ENCODE measurements at places on chromosomes 7 and 10.

- peak; percentile 39 for DNase-seq
These were observed 57.0 kb downstream of the ICA1 start for GRCh38 chr7:8205031-8205387.

GRCh38 chr10:71312811-71313789, 6.0 kb upstream of the SLC29A3 start:
- peak; percentile 77 for DNase-seq

GRCh38 chr10:119505131-119505551, 37.4 kb downstream of the RGS10 start:
- DNase-seq: peak; percentile 44

DNA sequence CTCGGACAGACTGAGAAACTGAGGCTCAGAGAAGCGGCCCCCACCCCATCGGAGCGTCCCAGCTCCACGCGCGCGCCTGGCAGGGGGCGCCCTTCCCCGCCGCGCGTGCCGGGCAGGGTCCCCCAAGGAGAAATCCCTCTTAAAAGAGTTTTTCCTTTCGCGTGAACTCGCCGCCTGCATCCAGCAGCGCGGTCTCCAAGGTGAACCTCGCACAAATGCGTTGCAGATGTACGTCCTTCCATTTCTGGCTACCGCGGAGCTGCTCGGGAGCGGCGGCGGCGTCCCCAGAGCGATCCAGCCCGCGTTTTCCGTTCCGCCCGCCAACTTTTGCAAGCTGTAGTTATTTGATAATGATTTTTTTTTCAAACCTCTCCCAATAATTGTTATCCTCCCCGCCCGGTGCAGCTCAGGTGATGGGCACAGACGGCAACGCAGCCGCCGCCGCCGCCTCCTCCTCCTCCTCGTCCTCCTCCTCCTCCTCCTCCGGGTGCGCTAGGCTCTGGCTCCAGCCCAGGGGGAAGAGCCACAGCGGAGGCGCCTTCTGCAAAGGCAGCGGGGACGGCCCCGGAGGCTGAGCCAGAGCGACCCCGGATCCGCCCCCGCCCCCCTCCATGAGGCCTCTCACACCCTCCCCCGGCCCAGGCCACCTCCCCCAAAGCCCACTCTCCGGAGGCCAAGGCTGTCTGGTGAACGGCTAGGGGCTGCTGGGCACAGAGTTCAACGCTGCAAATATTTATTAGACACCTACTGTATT, 74.0 kb upstream of the CUX1 start:
- DNase-seq: peak; percentile 52

DNA sequence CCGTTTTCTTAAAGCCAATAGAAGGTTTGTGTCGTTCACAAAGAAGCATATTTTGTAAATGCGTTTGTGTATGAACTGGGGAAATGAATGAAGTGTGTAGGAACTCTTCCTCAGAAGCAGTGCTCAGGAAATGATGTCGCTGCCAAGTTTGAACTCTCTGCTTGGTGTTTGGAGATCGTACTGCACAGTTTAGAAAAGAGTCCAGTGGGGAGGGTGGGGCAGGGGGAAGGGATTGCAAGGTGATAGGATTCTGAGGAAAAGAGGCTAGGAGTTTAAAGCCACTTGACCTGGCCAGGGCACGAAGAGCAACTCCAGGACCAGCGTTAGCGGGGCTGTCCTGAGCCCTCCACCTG, 122.2 kb downstream of the CUBN start:
- DNase-seq: no peak

- no peak for DNase-seq
These were observed 434.4 kb downstream of the TCERG1L start for GRCh38 chr10:130877126-130877525.

GRCh38 chr7:54888734-54889082, 129.7 kb upstream of the SEC61G start:
- DNase-seq: no peak

- DNase-seq: no peak
These were observed 130.4 kb upstream of the GDF10 start for GRCh38 chr10:47169581-47169980.

- peak; percentile 51 for DNase-seq
These were observed 14.0 kb downstream of the LRGUK start for GRCh38 chr7:134140889-134141867.

DNA sequence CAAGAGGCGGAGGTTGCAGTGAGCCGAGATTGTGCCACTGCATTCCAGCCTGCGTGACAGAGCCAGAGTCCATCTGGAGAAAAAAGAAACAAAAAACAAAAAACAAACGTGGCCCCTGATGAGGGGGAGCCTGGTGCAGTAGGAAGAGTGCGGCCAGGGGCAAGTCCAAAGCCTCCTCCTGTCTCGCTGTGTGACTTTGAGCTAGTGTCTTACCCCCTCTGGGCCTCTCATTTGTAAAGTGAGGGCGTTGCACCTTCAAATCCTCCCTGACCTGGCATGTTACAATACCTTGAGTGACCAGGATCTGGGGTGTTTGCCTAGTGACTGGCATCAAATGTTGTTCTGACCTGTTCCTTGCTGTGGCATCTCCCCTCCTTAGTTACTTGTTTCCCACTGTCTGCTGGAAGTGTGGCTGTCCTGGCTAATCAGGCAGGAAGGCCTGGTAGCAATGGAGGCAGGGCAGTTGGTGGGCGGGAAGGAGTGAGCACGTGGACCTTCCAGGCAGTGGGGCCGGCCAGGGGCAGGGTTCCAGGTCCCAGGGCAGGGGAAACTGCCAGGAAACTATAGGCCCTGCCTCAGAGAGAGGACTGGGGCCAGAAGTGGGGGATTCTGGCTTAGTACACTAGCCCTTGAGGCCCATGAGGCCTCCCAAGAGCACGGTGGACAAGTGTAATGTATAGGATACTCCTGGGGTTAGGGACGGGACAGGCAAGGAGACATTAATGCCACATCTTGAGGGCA, 24.5 kb upstream of the GOLGA7B start:
- DNase-seq: no peak

- no peak for DNase-seq
These were observed 194.8 kb upstream of the KMT2E start for GRCh38 chr7:104818961-104819880.

DNA sequence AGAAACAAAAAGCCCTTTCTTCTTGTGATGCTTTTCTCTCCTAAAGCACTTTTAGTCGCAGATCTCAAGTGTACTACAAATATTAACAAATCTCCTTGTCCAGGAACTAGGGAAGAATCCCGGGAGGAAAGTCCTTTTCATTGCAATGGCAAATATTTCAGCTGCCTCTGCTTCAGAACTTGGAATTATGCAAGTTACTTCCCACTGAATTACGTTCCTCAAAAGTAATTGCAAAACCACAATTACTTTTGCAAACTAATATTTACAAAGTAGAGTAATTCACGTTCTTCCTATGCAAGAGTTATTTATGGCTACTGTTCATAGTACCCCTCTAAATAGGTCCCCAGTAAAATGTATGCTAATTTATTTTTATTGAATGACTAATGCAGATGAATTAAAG, 14.5 kb downstream of the PRKCQ start:
- DNase-seq: no peak

- no peak for DNase-seq
These were observed 20.6 kb upstream of the ARHGAP12 start for GRCh38 chr10:31949266-31949665.

DNA sequence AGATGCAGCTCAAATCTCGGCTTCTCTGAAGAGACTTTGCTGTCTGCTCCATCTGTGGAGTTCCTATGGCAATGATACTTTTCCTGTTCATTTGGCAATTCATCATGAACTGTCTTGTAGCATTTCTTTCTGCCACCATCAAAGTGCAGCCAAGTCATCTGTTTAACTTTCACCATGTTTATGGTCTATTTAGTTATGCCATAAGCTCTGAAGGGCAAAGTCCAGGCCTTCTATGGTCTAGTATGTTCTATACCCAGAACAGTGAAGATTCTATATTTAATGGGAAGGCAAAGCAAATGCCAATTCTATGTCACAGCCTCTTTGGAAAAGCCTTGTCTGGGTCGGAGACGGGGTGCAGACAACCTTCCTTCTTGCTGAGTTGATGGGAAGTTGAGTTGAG, 472.6 kb downstream of the PLXNA4 start:
- DNase-seq: no peak

DNA sequence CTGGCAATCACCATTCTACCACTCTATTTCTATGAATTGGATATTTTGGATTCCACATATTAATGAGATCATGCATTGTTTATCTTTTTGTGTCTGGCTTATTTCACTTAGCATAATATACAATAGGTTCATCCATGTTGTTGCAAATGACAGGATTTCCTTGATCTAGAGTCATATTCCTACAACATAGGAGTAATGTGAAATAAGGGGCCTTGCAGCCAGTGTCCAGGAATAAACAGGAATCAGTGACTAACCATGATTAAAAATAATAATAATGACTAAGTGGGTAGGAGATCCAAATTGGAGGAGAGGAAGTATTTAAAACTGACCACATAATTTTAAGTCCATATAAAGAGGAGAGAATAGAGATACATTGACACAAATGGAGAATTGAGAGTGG, 49.9 kb downstream of the SCIN start:
- no peak for DNase-seq

- peak; percentile 39 for DNase-seq
These were observed 6.0 kb downstream of the AKR1B10 start for GRCh38 chr7:134533288-134533771.

DNA sequence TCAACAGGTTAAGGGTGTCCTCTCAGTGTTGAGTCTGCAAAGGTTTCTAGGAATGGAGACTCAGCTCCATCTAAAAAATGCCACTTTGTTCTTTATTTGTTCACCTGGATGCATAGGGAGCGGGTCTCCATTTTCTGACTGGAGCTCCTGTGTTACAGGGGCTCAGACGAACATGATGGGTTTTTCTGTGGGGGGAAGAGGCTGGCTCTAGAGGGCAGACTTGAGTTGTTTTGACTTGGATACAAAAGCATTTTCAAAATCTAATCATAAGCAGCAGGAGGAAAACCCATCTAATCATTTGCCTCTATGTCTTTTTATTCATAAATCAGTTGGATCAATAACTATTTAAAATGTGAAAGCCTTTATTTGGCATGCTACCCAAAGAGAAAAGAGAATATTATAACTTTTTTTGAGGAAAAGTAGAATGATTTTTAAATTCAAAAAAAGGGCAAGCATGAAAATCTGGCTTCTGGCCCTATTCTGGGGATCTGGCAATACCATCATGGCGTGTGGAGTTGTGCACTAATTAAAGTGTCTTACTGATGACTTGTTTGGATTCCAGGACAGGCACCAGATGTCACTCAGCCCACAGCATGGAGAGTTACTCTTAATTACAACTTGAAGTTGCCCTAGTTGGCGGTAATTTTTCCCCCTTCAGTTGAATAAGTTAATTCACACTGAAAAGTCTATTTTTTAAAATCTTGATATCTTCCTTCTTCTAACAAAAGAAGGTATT, 594.9 kb downstream of the REEP3 start:
- DNase-seq: no peak

DNA sequence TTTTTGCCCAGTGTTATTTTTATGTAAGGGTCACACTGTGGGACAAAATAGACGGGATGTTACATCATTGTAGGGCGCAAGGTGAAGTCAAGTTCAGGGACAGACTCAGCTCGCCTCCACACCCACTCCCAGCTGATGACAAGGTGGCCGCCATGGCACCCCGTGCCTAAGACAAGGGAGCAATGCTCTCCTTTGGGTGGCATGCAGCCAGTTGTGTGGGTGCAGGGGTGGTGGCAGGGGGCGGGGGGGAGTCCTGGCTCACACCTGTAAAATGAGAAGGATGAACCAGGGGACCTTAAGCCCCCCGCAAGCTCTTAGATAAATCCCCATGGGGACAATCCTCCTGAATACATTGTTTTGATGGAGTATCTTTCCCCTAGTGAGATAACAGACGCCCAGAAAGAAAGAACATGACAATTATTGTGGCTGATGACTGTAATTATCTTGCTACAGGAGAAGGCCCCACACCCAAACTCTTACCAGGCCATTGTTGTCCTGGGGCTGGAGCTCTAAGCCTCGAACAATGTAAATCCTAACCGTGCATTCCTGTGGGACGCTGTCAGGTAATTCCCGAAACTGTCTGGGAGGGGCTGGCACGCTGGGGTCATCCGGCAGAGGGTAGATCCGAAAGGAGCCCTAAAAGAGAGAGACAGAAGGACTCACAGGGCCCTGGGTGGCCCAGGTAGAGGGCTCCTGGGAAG, 148.7 kb downstream of the MYOF start:
- peak; percentile 25 for DNase-seq

DNA sequence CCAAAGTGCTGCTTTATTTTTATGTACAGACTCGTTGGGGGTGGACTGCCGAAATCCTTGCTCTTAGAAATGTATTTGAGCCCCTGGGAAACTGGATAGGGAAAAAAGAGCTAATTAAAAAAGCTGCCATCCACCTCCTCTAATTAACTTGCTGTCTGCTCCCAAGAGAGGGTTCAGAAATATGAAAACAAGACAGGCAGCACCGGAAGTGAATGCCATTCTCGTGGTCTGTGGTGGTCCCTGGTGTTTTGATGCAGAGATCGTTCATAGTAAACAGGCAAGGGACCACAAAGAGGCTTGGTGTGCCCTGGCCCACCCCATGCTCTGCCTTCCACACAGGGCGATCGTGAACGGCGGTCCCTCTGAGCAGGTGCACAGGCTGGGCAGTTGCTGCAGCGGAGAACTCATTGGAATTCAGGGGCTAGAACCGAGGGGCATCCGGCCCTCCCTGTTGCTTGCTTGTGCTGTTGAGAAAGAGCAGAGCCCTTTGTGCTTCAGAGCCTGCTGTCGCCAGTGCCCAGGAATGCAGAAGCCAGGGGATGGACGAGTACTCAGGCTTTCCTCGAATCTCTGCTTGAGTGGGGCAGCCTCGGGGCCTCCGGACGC, 79.1 kb upstream of the BTBD16 start:
- no peak for DNase-seq

GRCh38 chr10:70258216-70258615, 25.0 kb upstream of the PPA1 start:
- DNase-seq: no peak

- peak; percentile 20 for DNase-seq
These were observed 104.2 kb downstream of the PRTFDC1 start for GRCh38 chr10:24848195-24848594.

GRCh38 chr10:100508691-100509150, 10.9 kb downstream of the SEC31B start:
- peak; percentile 63 for DNase-seq

- peak; percentile 13 for DNase-seq
These were observed 459 bp downstream of the CYCS start for GRCh38 chr7:25124465-25125136.

DNA sequence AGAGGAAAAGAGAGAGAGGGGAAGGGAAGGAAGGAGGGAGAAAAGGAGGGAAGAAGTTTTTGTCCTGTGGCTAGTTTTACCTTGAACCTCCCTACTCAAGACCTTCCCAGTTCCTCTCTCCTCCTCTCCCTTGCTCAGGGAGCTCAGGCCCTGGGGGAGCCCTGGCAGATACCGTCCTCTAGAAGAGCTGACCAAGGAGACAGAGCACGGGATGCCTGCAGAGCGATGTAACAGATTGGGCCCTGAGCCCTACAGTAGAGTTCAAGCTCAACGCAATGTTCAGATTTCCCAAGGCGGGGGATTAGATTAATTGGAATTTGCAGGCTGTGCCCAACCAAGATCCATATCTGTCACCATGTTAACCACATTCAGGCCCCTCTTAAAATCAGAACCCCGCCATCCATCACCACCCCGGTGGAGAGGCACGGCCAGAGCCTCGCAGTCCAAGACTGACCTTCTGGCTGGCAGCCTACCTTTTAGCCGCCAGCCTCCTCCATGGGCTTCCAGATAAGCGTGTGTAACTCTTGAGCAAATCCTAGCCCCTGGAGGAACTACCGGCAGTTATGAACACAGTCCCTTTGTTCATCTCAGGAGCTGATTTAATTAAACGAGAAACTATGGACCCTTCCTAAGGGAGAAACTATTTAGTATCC, 70.6 kb downstream of the KCNMA1 start:
- peak; percentile 43 for DNase-seq

- DNase-seq: no peak
These were observed 44.8 kb upstream of the GDF10 start for GRCh38 chr10:47255033-47255813.
